ENCODE measurements at places on chromosomes 3 and 15.

DNA sequence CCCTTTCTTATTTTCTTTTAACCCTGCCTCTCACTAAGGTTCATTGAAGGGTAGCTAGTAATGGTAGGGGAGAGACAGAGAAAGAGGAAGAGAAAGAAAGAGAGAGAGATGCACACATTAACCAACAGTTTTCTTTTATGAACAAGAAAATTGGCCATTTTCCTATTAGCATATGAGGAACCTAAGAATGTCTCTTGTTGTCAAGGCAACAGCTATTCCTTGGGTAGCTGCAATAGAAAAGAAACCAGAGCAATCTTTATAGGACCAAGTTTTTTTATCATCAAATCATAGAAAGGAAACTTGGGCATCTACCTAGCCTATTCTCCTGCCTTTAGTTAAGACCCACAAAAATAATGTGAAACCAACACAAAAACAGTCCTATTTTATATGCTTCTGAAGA lies 15.0 kb upstream of the CCDC39 start:
- no peak for DNase-seq

GRCh38 chr15:72925661-72926060 lies 126.6 kb upstream of the NEO1 start:
- no peak for DNase-seq

DNA sequence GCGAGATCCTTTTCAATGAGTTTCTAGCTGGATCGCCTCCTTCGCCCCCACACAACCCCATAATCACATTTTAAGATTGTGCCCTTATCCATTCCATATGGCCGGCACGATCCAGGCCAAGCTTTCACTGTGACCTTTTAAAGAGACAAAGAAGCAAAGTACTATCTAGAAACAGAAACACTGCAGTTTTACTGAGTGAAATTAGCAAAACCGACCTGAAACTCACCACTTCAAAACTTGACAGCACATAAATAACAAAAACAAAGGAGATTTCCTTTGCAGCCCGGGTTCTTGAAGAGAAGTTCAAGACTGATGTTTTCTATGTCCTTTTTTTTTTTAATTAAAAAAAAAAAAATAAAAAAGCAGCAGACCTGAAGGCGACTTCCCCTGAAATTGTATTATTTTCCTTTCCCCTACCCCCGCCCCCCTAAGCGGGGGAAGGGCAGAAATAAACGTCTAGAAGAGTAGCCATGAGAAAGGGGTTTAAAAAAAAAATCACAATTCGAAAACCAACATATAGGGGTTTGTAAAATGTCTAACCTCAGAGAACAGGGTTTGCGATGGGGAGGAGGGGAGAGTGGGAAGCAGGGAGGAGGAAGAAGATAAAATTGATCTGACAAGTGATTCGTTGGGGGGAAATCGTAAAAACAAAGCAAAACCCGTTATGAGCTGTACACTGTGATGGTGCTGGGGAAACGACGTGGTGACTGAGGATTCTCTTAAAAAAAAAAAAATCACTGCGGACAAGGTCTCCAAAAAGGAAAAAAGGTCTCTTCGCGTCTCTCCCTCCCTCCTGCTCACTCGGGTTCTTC lies 1.5 kb downstream of the SATB1 start:
- no peak for DNase-seq

- no peak for DNase-seq
Observed at GRCh38 chr15:53512029-53512428, 247.4 kb downstream of the WDR72 start.

- no peak for DNase-seq
Observed at GRCh38 chr3:73292220-73292619, 230.8 kb downstream of the EBLN2 start.

- no peak for DNase-seq
Observed at GRCh38 chr3:159458010-159458409, 530.6 kb upstream of the IL12A start.

GRCh38 chr15:69049976-69050375 lies 35.5 kb downstream of the NOX5 start:
- no peak for DNase-seq

- no peak for DNase-seq
Observed at GRCh38 chr3:66121318-66121717, 82.6 kb upstream of the MAGI1 start.

DNA sequence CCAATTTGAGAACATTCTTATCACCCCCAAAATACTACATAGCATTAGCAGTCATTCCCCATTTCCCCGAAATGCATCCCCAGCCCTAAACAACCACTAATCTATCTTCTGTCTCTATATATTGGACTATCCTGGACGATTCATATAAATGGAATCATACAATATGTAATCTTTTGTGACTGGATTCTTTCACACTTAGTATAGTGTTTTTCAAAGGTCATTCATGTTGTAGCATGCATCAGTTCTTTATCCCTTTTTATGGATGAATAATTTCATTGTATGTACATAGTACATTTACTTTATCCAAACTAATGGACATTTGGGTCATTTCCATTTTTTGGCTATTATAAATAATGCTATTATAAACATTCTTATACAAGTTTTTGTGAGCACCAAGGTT lies 27.5 kb upstream of the EIF1B start:
- DNase-seq: no peak

GRCh38 chr3:16142350-16143025 lies 32.0 kb upstream of the GALNT15 start:
- no peak for DNase-seq

GRCh38 chr3:18426597-18427193 lies 1.6 kb upstream of the SATB1 start:
- DNase-seq: no peak

DNA sequence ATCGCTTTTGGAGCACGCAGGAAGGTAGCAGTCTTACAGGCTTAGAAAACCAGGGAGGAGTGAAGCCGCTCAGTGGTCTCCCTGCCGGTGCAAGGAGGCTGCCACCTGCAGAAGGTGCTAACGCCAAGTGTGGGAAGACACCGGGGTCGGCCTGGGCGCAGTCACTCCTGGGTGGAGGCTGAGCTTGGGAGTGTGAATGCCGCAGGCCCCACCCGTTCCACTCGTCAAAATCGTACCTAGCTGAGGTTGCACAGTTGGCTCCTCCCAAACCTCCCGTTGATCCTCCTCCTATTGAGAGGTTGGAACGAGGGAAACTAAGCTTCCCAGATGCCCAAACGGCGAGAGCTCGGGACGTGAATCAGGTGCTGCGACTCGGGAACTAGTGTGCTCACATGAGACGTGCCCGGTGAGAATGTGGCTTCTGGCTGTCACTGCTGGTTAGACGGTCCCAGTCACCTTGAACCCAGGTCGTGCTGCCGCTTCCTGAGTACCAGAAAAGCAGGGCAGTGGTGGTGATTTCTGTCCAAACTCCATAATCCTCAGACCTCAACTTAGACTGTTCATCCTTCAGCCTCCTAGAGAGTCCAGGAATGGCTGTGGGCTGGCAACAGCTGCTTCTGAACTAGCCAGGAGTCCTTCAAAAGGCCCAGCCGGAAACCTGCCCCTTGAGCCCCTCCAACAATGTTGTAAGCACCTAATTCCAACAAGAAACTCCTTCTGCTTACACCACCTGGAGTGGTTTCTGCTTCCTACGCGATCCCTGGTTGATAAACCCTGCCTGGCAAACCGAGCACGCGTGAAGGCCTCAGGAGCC lies 156.0 kb downstream of the XXYLT1 start:
- no peak for DNase-seq

- DNase-seq: no peak
Observed at GRCh38 chr3:192224634-192225155, 502.6 kb downstream of the FGF12 start.

DNA sequence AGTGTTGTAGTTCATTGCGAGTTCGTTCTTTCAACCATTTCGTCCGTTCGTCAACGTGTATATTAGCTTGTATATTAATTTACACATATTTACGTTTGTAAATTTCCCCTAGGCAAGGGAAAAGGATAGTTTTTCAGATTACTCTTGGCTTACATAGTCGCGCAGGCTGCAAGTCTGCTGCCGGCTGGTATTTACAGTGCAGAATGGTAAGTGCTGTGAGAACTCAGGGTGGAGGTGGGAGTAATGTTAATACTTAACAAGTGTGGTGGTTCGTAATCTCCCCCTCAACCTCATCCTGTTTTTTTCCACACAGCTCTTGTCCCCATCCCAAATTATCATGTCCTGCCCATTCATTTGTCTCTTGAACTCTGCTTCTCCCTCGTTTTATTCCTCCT lies 766 bp downstream of the FAM98B start:
- no peak for DNase-seq

DNA sequence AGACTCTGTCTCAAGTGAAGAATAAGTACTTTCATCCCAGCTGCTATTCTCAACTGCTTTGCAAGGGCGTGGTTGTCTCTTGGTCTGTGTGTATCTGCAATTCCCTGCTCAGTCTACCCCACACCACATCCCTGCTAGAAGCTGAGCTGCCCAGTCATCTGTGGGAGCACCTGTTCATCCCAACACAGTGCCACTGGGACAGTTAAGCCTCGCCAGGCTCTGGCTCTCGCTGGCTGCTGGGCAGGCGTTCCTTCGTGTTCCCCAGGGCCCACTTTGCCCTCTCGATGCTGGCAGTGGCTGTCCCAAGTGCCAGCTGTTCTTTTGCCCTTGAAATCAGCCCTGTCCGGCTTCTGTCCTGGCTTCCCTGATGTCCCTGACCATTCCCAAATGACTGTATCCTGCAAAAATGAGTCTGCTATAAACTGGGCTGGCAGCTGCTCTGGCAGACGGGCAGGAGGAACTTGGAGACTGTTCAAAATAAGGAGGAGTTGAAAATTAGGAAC lies 91.6 kb upstream of the KLHL25 start:
- no peak for DNase-seq

DNA sequence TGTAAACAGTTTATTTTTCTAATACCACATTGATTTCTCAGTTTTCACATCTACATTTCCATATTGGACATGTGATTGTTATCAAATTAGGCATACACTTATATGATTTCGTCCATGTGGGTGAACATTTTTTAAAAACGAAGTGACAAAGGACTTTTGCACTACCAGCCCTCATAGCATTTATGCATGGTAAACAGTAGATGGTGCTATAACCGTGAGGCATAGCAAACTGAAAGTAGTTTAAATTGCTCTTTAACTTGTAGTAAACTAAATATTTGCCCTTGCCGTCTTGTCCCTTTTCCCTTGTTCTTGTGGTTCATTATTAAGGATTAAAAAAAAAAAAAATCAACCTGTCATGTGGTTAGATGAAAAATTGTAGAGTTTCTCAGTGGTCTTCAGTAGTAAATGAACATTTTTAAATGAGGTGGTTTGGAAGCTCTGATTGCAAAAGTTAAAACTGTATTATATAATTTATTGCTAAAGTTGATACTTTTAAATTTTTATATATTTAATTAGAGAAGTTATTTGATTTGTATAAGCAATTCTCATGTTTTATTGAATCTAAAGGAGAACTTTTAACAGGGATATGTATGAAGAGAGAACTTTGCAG lies 24.0 kb downstream of the STX19 start:
- no peak for DNase-seq

GRCh38 chr3:66453651-66454463 lies 47.0 kb downstream of the LRIG1 start:
- no peak for DNase-seq

DNA sequence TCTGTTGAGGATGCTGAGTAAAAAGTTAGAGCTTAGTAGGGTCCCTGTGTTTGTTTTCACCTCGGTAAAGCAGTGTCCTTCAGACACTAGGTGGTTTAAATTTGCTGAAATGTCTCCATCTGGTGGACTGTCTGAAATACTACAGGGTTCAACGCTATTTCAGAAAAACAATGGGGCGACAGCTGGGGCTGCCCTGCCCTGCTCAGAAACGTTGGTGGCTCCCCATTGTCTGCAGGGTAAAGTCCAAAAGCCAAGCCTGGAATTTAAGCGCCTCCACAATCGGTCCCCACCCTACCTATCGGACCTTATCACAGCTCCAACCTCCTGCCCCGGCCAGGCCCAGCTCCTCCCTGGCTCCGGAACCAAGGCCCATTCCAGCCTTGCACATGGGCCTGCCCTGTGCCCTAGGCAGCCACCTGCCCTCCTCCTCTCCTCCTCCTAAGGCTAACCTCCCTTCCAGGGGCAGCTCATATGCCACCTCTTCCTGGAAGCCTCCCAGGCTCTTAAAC lies 4.3 kb upstream of the TSEN2 start:
- DNase-seq: no peak

DNA sequence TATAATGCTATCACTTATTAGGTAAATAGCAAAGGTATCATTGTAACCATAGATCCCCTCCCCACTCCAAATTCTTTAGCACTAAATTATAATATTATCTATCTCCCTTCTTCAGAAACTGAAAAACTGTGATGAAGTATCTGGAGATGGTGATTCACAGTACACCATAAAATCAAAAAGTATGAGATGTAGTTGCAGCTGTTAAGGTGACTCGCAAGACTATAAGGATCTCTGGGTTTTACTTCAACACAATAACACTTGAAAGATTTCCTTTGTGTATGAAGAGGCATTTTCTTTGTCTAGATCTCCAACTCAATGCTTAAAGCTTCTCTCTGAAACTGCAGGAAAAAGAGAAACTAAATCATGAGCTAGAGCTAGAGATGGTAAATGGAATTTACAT lies 46.9 kb downstream of the IFT57 start:
- DNase-seq: no peak

- no peak for DNase-seq
Observed at GRCh38 chr3:150082898-150083654, 112.4 kb upstream of the PFN2 start.

DNA sequence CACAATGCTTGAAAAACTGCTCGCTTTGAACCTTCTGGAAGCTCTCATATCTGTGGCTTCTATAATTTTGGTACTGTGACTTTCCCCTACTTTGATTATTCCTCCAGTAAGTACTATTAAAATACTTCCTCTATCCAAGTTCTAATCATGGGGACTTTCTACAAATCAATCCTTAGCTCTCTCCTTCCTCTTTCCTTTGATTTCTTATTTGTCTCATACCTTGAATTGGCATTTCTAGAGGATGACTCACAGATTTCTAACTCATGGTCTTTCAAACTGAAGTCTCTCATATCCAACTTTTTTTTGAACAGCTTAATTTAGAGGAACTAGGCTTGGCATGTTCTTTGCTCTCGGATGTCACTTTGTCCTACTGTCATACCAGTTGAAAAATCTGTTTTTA lies 241.8 kb downstream of the TBC1D5 start:
- DNase-seq: no peak

Measured in stimulated activated CD8-positive, alpha-beta memory T cell treated with anti-CD3 and anti-CD28 coated beads, Interleukin-15, amount 100 ng/mL, for 24 hours (primary cell).